ENCODE measurements at places on chromosomes 4 and X. TPM values are rescaled to one million over a fixed set of nuclear protein-coding genes. Genes with fewer than 3 reads are reported as not detected.

The CD99 gene
- 292 TPM for total RNA-seq

DNA sequence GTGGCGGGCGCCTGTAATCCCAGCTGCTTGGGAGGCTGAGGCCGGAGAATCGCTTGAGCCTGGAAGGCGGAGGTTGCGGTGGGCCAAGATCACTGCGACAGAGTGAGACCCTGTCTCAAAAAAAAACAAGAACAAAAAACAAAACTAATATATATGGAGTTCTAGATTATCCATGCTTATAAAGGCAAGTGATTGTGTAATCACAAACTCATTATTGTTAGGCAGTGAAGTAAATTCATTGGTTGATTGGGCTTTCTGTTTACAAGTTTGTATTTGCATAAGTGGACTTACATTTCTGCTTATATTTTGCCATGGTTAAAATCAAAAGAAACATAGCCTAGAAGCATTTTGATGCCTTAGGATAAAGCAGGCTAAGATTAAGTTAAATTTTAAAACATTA is 2.5 kb upstream of the UBE2D3 start:
- H3K27ac ChIP-seq = no peak overlapping the region
- no peaks in the 10 kb centered on the region for H3K27me3 ChIP-seq
- no peaks in the 10 kb centered on the region for H3K36me3 ChIP-seq
- H3K4me1 ChIP-seq = no peaks in the 10 kb centered on the region

DNA sequence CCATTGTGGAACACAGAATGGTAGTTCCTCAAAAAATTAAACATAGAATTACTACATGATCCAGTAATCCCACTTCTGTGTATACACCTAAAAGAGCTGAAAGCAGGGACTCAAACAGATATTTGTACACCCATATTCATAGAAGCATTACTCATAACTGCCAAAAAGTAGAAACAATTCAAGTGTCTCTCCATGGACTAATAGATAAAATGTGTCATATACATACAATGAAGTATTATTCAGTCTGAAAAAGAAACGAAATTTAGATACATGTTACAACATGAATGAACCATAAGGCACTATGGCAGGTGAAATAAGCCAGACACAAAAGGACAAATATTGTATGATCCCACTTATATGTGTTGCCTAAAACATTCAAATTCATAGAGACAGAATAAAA is 145.1 kb downstream of the ANTXR2 start:
- H3K36me3 ChIP-seq = no peaks in the 10 kb centered on the region
- H3K27ac ChIP-seq = no peak overlapping the region
- no peak for DNase-seq

DNA sequence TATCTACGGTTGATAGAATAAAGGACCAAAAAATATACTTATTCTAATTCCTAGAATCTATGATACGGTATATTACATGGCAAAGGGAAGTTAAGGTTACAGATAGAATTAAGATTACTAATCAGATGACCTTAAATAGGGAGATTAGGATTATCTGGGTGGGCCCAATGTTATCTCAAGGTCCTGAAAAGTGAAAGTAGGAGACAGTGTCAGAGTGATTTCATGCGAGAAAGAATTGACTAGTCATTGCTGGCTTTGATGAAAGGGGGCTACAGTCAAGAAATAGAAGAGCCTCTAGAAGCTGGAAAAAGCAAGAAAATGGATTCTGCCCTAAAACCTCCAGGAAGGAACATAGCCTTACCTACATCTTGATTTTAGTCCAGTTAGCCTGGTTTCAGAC is 176.9 kb upstream of the PPP1R2C start:
- no peaks in the 10 kb centered on the region for H3K4me1 ChIP-seq
- H3K27me3 ChIP-seq = no peaks in the 10 kb centered on the region
- no peak overlapping the region for H3K27ac ChIP-seq
- H3K36me3 ChIP-seq = no peaks in the 10 kb centered on the region
- no peak overlapping the region for H3K4me3 ChIP-seq

The USP17L18 gene
- not detected for total RNA-seq

DNA sequence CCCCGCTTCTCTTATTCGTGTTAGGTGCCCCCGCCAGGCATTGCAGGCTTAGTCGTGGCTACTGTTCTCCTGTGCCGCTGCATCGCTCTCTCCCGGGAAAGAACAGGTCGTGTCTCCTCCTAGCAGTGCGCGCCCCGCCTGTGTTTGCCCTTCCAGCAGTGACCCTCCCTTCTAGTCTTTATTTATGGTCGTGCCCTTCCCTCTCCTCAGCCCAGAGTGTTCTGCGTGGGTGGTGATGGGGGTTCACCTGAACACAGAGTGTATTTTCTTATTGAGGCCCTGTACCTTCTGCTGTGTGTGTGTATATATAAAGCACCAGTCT is 15.2 kb downstream of the USP11 start:
- no peak for DNase-seq
- H3K36me3 ChIP-seq = no peaks in the 10 kb centered on the region
- H3K27ac ChIP-seq = no peak overlapping the region
- H3K4me1 ChIP-seq = no peaks in the 10 kb centered on the region

- no peaks in the 10 kb centered on the region for H3K27me3 ChIP-seq
- H3K4me3 ChIP-seq = no peak overlapping the region
- no peak for DNase-seq
- no peaks in the 10 kb centered on the region for H3K36me3 ChIP-seq
Measured at GRCh38 chr4:61397174-61397573, 197.0 kb downstream of the ADGRL3 start.

- H3K4me3 ChIP-seq = no peak overlapping the region
- H3K4me1 ChIP-seq = no peaks in the 10 kb centered on the region
- DNase-seq = no peak
- no peaks in the 10 kb centered on the region for H3K36me3 ChIP-seq
Measured at GRCh38 chrX:68646421-68646820, 1.0 kb upstream of the STARD8 start.

GRCh38 chr4:93359586-93359985 is 469.0 kb upstream of the ATOH1 start:
- no peak for DNase-seq
- no peaks in the 10 kb centered on the region for H3K4me1 ChIP-seq
- H3K36me3 ChIP-seq = no peaks in the 10 kb centered on the region
- H3K4me3 ChIP-seq = no peak overlapping the region
- no peaks in the 10 kb centered on the region for H3K27me3 ChIP-seq
- H3K27ac ChIP-seq = no peak overlapping the region

GRCh38 chr4:146278986-146279385 is 64.6 kb downstream of the REELD1 start:
- H3K4me1 ChIP-seq = no peaks in the 10 kb centered on the region
- no peak overlapping the region for H3K4me3 ChIP-seq
- H3K27me3 ChIP-seq = no peaks in the 10 kb centered on the region
- H3K27ac ChIP-seq = no peak overlapping the region
- DNase-seq = no peak

- H3K27ac ChIP-seq = no peak overlapping the region
- no peaks in the 10 kb centered on the region for H3K27me3 ChIP-seq
- no peak for DNase-seq
- no peaks in the 10 kb centered on the region for H3K4me1 ChIP-seq
Measured at GRCh38 chrX:106725931-106726330, 570 bp upstream of the RNF128 start.

The QRFPR gene
- total RNA-seq = not detected

DNA sequence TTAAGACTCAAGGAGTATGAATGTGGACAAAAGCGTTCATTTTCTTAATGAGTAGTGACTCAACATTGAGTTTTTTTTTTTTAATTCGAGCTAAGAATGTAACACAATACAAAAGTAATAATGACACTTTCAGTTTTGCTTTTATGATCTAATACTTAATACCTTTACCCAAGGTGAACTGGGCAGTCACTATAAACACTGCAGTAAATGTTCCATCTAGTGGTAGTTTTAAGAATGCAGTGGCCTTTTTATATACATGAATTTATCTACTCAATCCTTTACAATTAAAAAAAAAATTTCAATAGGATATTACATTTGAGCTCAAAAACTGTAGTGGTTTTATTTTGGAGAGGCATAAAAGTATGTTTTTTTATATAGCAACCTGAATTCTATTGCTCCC is 33.9 kb downstream of the PDK3 start:
- DNase-seq = no peak
- H3K27me3 ChIP-seq = no peaks in the 10 kb centered on the region
- no peaks in the 10 kb centered on the region for H3K4me1 ChIP-seq
- no peaks in the 10 kb centered on the region for H3K36me3 ChIP-seq
- H3K27ac ChIP-seq = no peak overlapping the region
- no peak overlapping the region for H3K4me3 ChIP-seq

DNA sequence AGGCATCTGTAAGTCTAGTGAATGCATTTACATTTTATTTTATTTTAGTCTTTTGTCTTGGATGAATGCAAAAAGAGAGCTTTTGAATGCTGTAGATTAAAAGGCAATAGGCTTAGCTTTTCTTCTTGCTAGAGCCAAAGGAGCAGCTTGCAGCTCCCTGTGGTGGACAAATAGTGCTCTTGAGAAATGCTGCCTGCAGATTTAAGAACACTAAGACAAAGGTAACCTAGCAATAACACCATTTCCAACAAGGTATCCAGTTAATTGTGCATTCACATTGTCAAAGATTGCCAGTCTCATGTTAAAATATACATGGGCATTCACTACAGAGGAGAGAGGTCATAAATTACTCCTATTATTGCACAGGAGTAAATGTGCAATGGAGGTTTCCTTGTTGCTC is 859.2 kb upstream of the PRKX start:
- no peaks in the 10 kb centered on the region for H3K27me3 ChIP-seq
- H3K27ac ChIP-seq = no peak overlapping the region
- no peaks in the 10 kb centered on the region for H3K4me1 ChIP-seq
- H3K36me3 ChIP-seq = no peaks in the 10 kb centered on the region
- no peak overlapping the region for H3K4me3 ChIP-seq
- DNase-seq = no peak

DNA sequence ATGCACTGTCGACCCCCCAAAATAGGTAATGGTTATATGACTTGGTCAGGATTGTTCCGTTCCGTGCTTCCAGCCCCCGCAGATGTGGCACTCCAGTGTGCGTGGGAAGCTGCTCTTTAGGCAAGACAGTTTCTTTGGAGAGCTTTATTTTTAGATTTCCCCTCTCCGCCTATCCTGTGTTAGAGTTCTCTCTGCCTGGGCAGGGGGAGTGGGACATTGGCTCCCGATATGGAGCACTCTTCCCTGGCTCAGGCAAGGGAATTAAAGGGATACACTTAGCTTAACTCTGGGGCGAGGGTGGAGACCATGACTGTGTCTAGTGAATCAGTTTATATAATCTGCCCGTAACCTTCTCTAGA is 36.0 kb downstream of the DLG3 start:
- no peak overlapping the region for H3K27ac ChIP-seq
- H3K27me3 ChIP-seq = no peaks in the 10 kb centered on the region
- H3K4me3 ChIP-seq = no peak overlapping the region
- H3K36me3 ChIP-seq = no peaks in the 10 kb centered on the region

The CBLL2 gene
- total RNA-seq = not detected

The GPC3 gene
- total RNA-seq = 7.0 TPM

DNA sequence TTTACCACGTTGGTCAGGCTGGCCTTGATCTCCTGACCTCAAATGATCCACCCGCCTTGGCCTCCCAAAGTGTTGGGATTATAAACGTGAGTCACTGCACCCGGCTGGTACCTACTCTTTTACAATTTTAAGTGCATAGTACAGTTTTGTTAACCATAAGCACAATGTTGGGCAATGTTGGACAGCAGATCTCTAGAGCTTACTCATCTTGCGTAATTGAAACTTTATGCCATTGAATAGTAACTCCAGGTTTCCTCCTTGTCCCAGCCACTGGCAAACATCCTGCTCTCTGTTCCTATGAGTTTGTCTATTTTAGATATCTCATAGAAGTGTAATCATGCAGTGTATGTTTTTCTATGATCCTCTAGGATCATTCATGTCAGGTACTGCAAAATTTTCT is 9.3 kb upstream of the CPE start:
- no peaks in the 10 kb centered on the region for H3K27me3 ChIP-seq
- no peak for DNase-seq
- no peak overlapping the region for H3K4me3 ChIP-seq
- H3K36me3 ChIP-seq = no peaks in the 10 kb centered on the region
- no peak overlapping the region for H3K27ac ChIP-seq

The GYPB gene
- 1.5 TPM for total RNA-seq

GRCh38 chrX:148500423-148501385 is at the start of gene AFF2:
Gene AFF2 (plus strand): TSS chrX:148500617. CDS start chrX:148501098, 481 bp downstream.
- H3K27ac ChIP-seq = no peak within 1 kb of the TSS
- H3K36me3 ChIP-seq = no peaks in the 10 kb centered on the region
- H3K4me1 ChIP-seq = no peaks in the 10 kb centered on the region
- peak within 1 kb of the TSS; percentile 33 for H3K4me3 ChIP-seq
- DNase-seq = peak; percentile 78

GRCh38 chrX:23822397-23822796 is 39.4 kb downstream of the SAT1 start:
- H3K27me3 ChIP-seq = no peaks in the 10 kb centered on the region
- no peak for DNase-seq
- H3K27ac ChIP-seq = no peak overlapping the region

DNA sequence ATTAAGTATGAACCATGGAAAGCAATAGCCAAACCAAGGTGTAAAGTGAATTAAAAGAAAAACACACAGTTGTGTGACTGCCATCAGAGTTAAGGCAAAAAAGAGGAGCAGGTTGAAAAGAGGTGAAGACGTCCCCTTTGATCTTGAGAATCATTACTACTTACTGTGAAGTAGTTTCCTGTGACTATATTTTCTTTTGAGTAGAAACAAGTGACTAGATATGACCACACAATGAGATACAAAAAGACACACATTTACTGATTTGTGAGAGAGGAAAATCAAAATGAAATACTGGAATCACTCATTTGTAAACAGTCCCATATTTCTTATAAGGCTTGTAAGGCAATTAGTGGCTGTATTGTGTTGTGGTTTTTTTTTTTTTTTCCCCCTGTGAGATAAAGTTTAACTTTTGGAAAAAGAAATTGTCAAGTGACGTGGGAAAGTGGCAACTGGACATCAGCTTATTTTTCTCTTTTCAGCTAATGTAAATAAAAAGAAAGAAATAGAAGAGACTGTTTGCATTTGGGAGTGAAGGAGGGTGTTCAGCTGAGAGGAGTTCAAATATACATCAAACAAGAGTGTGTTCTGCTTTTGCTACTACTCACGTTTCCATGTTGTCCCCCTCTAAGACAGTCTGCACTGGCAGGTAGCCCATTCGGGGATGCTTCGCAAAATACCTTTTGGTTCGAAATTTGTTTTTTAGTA is 106.4 kb upstream of the FTHL17 start:
- no peak for DNase-seq
- no peaks in the 10 kb centered on the region for H3K36me3 ChIP-seq
- H3K27ac ChIP-seq = no peak overlapping the region

GRCh38 chr4:177131736-177132135 is 177.9 kb upstream of the NEIL3 start:
- no peaks in the 10 kb centered on the region for H3K27me3 ChIP-seq
- H3K4me3 ChIP-seq = no peak overlapping the region
- no peaks in the 10 kb centered on the region for H3K36me3 ChIP-seq

The TMSB15B gene
- total RNA-seq = 7.6 TPM

Measured in aorta (tissue), 5 donors.